ENCODE measurements at places on chromosomes 7 and 10.

DNA sequence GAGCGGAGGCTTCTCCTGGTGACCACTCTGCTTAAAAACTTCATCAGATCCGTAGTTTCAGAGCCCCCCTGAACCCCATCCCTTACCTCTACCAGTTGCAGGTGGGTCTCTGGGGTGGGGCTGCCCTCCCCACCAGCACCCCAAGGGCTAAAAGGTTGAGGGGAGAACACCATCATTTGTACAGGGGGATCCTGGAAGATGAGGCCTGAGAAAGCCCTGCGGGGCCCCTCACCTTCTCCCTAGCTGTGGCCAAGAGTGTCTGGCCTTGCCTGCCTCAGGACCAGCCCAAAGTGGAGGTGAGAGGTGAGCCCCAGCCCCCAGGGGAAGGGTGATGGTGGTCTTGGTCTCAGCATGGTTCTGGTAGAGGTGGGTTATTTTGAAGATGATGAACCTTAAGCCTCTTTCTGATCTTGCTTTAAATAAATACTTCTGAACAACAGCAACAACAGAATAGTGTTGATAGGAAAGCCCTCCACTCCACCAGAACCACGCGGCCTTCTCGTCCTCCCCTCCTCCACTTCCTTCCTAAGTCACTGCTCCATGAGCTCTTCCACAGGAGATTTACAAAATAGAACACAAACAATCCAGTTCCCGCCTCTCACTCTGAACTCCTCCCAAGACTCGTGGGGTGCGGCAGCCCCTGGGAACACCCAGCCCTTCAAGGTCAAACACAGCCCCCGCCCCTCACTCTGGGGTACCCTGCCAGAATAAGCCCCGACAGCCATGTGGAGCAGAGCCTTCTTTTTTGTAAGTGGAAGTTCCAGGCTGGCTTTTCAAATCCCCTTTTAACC, 169.1 kb downstream of the EGFR start:
- no peak for DNase-seq

DNA sequence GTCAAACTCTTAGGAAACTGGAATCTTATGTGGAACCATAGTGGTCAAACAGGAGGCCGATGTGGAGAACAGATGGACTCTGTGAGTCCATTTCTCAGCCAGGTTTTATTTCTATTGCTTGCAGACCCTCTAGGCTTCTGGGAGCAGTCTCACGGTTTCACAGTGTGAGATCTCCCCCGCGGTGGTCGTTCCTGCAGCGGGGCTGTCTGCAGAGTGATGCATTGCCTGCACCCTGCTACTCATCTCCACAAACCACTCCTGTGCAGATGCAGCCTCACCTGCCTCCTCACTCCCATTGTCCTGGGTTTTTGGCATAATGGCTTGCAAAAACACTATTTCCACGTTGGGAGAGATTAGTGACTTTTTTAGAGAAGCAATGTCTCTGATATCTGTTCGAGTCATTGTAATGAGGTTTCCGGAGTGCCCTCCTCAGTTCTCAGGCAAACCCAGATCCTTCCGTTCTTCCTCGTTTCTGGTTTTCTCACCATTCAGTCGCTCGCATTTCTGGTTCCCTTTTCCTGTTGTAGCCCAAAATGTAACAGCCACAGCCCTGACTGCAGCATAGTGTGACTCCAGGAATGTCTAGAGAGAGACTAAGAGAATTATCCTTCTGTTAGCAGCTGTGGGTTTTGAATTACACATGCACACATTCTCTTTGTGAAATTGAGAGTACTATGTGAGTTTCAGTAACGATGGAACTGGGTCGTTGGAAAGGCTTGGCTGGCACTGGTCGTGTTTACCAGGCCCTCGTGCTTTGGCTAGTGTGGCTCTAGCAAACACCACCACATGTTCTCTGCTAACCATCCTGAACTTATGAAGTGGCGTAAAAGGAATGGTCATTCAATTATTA, 30.2 kb downstream of the ACADSB start:
- no peak for DNase-seq

- no peak for DNase-seq
These were observed 1.2 kb upstream of the PLCE1 start for GRCh38 chr10:93992400-93993030.

DNA sequence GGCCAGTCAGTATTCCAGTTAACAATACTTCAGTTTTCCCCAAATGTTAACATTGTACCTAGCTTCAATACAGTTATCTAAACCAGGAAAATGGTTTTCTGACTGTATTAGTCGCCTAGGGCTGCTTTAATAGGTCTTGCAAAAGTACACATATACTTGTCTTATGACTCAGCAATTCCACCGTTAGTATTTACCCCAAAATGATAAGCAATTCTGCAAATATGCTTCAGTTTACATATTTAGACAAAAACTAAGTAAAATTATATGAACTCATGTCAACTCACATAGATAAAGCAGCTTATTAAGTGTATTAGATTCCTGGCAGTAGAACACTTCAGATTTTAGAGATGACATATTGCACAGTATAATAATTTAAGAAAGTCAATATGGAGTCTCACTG, 363.3 kb downstream of the ARL4A start:
- DNase-seq, result no peak

GRCh38 chr10:19826712-19827111, 10.5 kb downstream of the PLXDC2 start:
- DNase-seq, result no peak
